Stomach (tissue), 19 donors: ENCODE measurements at places on chromosomes 1 and 21. TPM values are rescaled to one million over a fixed set of nuclear protein-coding genes. Genes with fewer than 3 reads are reported as not detected.
A peak's percentile ranks its signal among the peaks of the same experiment; 100 is the strongest.

The C1orf146 gene
- not detected for total RNA-seq

The KRTAP10-7 gene
- not detected for total RNA-seq

The SPRR2F gene
- not detected for total RNA-seq

The DENND2C gene
- total RNA-seq: 0.89 TPM

The ESRRG gene
- 44.3 TPM for total RNA-seq

The C21orf58 gene
- 7.8 TPM for total RNA-seq

The TRIM17 gene
- not detected for total RNA-seq

GRCh38 chr1:4175566-4176405 lies 275.7 kb upstream of the C1orf174 start:
- no peaks in the 10 kb centered on the region for H3K36me3 ChIP-seq
- H3K27ac ChIP-seq: no peak overlapping the region
- H3K27me3 ChIP-seq: peaks cover 40% of the 10 kb centered on the region
- H3K4me1 ChIP-seq: no peaks in the 10 kb centered on the region
- H3K4me3 ChIP-seq: no peak overlapping the region

DNA sequence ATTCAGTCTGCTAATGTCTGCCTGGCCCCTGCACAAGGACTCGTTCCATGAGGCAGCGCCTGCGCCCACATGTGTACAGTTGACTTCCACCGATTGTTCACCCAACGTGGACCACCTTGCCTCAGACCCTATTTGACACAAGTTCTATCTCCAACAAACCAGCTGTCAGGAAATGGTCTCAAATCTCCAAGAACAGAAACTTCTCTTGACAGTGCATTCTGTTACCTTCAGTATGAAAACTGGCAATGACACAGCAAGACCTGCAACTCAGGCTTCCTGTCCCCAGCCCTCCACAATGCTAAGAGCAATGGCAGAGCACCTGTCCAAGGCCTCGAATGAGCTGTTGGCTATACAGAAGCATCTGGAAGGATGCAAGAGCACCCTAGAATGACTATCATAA lies 102.3 kb upstream of the CLDN14 start:
- no peaks in the 10 kb centered on the region for H3K4me1 ChIP-seq
- no peak for DNase-seq
- H3K4me3 ChIP-seq: no peak overlapping the region
- no peak overlapping the region for H3K27ac ChIP-seq

DNA sequence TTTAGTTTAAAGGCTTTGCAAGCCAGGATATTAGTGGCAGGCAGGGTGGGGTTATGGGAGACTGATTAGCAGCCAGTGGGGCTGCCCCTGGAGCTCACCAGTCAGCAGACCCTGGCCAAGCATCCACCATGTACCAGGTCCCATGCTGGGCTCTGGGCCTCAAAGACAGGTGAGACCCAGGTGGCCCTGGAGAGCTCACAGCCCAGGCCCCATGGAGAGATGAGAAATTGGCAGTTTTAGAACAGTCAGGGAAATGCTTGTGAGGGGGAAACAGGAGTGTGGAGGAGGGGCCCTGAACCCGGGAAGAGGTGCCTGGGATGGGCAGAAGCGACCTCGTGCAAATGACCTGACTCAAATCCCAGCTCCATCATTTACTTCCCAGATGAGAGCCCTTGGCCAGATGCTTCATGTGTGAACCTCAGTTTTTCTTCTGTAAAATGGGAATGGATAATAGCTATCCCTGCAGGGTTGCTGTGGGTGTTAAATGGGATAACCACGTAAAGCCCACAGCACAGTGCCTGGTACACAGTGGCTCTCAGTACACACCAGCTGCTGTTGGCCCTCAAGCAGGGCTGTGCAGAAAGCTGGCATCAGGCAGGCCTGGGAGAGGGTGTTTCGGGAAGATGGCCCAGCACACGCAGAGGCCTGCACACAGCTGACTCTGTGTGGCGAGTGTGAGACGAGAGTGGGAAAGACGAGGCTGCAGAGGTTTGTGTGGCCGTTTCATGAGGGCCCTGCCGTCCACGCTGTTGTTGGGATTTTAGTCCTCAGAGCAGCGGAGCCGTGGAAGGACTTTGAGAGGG lies 518.5 kb downstream of the PTPRU start:
- no peaks in the 10 kb centered on the region for H3K4me1 ChIP-seq
- no peaks in the 10 kb centered on the region for H3K27me3 ChIP-seq
- no peaks in the 10 kb centered on the region for H3K36me3 ChIP-seq
- no peak for DNase-seq
- no peak overlapping the region for H3K4me3 ChIP-seq

DNA sequence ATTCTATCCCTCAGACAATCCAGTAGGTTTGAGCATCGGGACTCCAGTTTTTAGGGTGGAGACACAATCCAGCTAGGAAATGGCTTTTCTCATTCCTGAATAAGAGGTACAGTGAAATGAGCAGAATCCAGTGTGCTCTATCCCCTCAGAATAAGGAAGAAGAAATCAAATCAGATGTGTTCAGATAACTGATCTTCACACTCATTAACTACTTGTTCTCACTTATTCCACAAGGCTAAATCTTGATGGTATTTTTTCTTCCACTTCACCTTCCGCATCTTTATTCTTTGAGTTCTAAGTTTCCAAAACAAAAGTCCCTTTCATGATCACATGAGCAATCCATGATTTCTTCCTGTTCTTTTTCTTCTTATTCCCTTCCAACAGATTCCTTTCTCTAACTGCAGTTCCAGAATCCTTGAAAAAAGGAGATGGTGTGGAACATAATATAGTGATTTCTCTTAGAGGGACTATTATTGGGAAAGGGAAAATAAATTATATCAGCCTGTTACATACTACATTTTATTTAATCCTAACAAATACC lies 1.7 kb downstream of the SYT11 start:
- H3K27ac ChIP-seq: peak overlapping the region; percentile 90
- H3K36me3 ChIP-seq: no peaks in the 10 kb centered on the region
- peaks cover 13% of the 10 kb centered on the region for H3K27me3 ChIP-seq
- no peak overlapping the region for H3K4me3 ChIP-seq

- H3K27me3 ChIP-seq: no peaks in the 10 kb centered on the region
- peaks cover 75% of the 10 kb centered on the region for H3K36me3 ChIP-seq
- no peaks in the 10 kb centered on the region for H3K4me1 ChIP-seq
- no peak overlapping the region for H3K27ac ChIP-seq
- DNase-seq: no peak
These were observed 58.5 kb downstream of the SLC25A24 start for GRCh38 chr1:108141621-108142020.

- H3K36me3 ChIP-seq: no peaks in the 10 kb centered on the region
- H3K4me1 ChIP-seq: peaks cover 38% of the 10 kb centered on the region
- H3K4me3 ChIP-seq: peak overlapping the region; percentile 89
- peak overlapping the region; percentile 88 for H3K27ac ChIP-seq
- no peaks in the 10 kb centered on the region for H3K27me3 ChIP-seq
- peak; percentile 61 for DNase-seq
These were observed 884 bp upstream of the LRRC8C start for GRCh38 chr1:89631816-89632656.

DNA sequence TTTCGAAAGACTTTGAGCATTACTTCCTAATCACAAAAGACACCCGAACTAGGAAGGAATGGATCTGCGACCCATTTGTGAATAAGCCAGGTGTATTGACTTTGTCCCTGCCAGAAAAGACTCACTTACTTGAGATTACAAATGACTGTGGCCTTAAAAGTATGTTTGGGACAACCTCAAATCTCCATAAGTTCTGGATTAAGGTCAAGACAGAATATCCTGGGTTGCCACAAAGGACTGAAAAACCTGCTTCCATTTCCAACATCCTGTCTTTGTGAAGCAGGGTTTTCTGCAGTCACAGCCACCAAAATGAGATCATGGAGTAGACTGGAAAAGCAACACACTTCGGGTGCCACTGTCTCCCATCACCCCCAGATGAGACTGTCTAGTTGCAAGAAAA lies 537.4 kb upstream of the ZRANB2 start:
- H3K36me3 ChIP-seq: no peaks in the 10 kb centered on the region
- H3K27me3 ChIP-seq: no peaks in the 10 kb centered on the region
- no peak overlapping the region for H3K4me3 ChIP-seq
- H3K27ac ChIP-seq: no peak overlapping the region
- no peaks in the 10 kb centered on the region for H3K4me1 ChIP-seq

DNA sequence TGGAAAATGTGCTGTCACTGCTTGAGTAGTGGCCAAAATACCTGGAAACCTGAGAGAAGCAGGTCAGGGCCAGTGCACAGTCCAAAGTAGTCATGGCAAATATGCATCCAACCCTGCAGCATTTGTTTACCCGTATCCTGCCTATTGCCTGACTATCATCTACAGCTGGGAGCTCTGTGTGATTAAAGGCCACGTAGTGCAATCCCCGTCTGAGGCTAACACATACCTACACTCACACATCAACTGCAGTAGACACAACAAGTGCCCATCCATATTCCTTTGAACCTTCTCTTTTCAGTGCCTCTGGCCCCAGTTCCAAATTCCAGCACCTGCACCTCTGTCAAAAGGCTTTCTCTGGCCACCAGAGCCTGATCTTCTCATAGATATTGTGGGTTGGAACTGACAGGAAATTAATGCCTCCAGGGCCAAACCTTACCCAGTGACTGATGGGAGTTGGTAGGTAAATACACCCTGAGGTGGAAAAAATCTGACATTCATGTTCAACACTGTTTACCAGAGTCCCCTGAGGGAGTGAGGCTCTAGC lies 383.0 kb downstream of the SETD4 start:
- DNase-seq: no peak
- H3K27me3 ChIP-seq: peaks cover 6% of the 10 kb centered on the region
- H3K27ac ChIP-seq: no peak overlapping the region
- H3K4me3 ChIP-seq: no peak overlapping the region
- no peaks in the 10 kb centered on the region for H3K4me1 ChIP-seq

DNA sequence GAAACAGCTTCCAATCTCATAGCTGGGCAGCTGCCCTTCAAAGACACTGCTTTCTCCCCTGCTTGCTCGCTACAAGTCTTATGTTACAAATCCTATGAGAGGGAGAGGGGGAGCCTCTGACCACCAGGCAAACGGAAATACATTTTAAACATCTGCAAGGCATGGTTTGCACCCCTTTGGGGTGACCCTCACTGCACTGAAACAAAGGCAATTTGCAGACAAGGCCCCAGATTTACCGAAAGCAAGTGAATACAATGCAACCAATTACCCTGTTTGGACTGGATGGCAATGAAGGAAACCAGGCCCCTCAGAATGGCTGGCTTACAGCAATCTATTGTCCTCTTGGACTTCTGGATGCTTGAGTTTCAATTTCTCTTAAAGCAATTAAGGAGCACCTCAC lies 11.8 kb upstream of the ATP13A2 start:
- DNase-seq: no peak
- no peak overlapping the region for H3K4me3 ChIP-seq
- H3K27ac ChIP-seq: no peak overlapping the region
- peaks cover 69% of the 10 kb centered on the region for H3K36me3 ChIP-seq
- H3K27me3 ChIP-seq: no peaks in the 10 kb centered on the region

DNA sequence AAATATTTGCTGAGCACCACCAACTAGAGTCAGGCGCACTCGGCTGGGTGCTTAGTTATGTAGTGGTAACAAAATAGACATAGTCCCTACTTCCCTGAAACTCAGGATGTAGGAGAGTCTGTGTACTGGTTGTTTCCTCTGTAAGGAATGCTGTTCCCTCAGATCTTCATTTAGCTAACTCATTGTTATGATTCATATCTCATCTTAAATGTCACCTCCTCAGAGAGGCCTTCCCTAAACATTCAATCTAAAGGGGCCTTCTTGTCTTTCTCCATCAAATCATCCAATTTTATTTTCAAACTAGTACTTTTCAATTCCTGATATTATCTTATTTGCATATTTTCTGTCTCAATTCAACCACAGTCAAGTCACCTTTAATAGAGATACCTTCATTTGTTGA lies 132.9 kb downstream of the PIK3R3 start:
- H3K4me3 ChIP-seq: no peak overlapping the region
- no peaks in the 10 kb centered on the region for H3K4me1 ChIP-seq
- H3K36me3 ChIP-seq: peaks cover 10% of the 10 kb centered on the region
- no peak for DNase-seq
- no peak overlapping the region for H3K27ac ChIP-seq

DNA sequence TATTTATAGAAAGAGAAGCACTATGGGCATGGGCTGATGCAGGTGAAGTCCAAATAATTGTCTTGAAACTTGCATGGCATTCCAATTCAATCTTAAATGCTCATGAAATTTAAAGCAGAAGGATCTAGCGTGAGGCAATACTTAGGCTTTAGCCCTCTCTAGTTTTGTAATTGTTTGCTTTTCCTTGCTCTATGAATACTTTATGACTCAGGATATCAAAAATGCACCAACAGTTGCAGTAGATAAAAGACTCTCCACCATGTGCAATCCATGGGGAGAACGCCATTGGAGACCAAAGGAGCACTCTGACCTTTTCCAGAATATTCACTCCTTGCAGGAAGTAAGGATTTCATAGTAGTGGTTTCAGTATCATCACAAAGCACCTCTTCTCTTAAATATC lies 436.4 kb downstream of the LRRIQ3 start:
- H3K4me1 ChIP-seq: no peaks in the 10 kb centered on the region
- no peak for DNase-seq

DNA sequence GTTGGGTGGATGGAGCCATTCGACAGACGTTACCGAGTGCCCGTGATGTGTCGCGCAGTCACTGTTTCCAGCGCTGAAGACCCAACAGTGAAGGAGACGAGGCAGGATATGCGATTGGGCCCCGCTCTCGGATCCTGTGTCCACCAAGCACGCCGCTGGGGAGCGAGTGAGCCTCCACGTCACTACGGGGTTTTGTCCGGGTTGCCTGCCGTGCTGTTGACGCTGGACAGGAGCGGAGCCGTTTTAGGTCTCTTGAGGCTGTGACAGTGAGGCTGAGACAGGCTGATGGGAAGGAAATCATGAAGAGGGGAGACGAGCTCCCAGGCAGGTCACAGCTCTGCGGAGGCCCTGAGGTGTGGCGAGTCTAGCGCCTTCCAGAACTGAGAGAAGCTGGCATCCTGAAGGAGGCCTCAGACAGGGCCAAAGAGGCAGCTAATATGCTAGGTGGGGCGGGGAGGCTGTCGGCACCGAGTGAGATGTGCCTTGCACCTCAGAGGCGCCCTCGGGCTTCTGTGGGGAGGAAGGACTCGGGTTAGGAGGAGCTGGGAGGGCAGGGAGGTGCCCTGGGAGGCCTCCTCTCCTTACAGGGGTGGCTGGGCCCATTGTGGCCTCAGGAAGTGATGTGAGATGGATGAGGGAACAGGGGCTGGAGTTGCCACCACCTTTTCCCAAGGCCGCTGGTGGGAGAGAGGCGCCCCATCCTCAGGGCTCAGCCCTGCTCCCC lies 196.0 kb upstream of the TMEM51 start:
- H3K27me3 ChIP-seq: no peaks in the 10 kb centered on the region
- H3K36me3 ChIP-seq: peaks cover 17% of the 10 kb centered on the region
- no peak overlapping the region for H3K27ac ChIP-seq
- DNase-seq: no peak
- H3K4me1 ChIP-seq: no peaks in the 10 kb centered on the region

DNA sequence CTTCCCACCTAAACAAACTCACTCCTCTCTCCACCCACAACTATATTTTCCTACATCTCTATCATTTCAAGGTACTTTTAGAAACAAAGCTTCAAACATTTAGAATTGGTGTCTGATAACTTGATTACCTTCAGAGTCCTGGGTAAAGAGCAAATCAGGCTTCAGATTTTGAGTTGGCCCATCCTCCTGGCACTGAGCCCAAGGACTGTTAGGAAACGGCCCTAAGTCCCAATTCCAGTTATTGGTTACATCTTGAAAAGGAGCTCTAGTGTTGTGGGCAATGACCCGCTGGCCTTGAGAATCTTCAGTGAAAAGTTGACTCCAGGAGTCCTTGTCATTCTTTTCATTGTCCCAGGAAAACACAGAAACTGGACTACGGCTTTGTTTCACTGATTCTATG lies 15.1 kb downstream of the MTFR1L start:
- no peak for DNase-seq
- H3K36me3 ChIP-seq: peaks cover 36% of the 10 kb centered on the region
- H3K4me3 ChIP-seq: no peak overlapping the region
- H3K27ac ChIP-seq: no peak overlapping the region
- no peaks in the 10 kb centered on the region for H3K27me3 ChIP-seq

GRCh38 chr1:37238364-37239224 lies 204.3 kb upstream of the GRIK3 start:
- no peak overlapping the region for H3K4me3 ChIP-seq
- no peak for DNase-seq
- no peak overlapping the region for H3K27ac ChIP-seq
